ENCODE measurements at places on chromosomes 7 and 10.
A peak's percentile ranks its signal among the peaks of the same experiment; 100 is the strongest.

DNA sequence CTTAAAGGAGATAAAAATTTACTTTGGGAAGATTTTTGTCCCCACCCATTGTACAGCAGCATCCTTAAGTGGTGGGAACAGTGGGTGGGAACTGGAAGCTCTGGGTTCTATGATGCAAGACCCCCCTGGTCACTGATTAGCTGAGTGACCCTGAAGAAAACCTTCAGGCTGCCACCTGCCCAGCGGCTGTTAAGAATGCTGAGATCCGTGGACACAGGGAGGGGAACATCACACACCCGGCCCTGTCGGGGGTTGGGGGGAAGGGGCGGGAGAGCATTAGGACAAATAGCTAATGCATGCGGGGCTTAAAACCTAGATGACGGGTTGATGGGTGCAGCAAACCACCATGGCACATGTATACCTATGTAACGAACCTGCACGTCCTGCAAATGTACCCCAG is 14.5 kb downstream of the CARD11 start:
- DNase-seq, result peak; percentile 6

GRCh38 chr10:76082956-76083355 is 651.5 kb downstream of the LRMDA start:
- peak; percentile 37 for DNase-seq

- DNase-seq, result no peak
These were observed 719 bp upstream of the PGAM2 start for GRCh38 chr7:44066111-44066460.

DNA sequence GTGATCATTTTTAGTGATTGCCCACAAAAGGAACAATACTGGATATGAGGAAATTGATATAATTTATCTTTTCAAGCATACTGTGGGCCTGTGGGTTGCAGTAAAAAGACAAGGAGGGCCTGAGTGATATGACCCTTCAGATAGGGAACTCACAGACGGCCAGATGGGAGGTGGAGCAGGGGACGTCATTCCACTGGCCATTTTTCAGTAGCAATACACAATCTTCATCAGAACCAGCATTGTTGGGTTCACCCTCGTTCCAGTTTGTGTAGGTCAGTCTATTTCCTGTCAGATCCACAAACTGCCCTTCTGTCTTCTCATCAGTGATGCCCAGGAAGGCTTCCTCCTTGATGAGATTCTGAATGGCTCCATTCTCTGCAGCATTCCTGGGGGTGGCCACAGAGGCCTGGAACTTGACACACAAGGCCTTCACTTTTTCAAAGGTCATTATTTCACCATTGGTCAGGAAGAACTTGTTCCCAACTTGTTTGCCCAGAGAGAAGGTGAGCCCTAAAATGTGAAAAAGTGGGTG is 4.5 kb downstream of the MBL2 start:
- DNase-seq, result no peak

GRCh38 chr7:112103246-112103645 is 103.0 kb downstream of the DOCK4 start:
- DNase-seq, result no peak

DNA sequence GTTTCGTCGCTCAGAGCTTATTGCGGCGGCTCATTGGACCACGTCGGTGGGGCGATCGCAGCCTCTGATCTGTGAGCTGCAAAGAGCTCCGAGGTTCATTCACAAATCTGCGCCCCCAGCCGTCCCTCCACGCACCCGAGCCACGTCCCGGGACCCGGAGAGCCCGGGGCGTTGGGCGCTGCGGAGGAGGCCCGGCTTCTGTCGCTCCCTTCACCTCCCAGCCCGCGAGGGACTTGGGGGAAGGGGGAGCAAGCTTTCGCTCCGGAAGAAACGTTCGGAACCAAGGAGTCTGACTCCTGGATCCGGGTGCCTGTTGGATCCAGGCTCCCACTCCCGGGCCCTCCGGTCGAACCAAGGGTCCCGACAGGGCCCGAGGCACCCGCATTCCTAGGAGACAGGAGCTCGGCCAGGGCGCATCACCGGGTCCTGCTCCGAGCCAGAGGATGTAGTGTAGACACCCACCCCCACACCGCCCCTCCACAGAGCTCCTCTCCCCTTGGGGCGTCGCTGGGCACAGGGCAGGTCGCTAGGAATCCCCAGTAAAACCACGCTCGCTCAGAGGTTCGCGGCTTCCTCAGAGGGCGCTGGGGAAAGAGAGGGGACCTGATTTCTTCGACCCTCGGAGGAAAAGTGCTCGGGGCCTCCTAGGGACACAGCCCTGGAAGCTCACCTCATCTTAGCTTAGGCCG is 7.9 kb upstream of the EN2 start:
- no peak for DNase-seq

GRCh38 chr10:133454204-133454893 is 604 bp downstream of the SCART1 start:
- no peak for DNase-seq

DNA sequence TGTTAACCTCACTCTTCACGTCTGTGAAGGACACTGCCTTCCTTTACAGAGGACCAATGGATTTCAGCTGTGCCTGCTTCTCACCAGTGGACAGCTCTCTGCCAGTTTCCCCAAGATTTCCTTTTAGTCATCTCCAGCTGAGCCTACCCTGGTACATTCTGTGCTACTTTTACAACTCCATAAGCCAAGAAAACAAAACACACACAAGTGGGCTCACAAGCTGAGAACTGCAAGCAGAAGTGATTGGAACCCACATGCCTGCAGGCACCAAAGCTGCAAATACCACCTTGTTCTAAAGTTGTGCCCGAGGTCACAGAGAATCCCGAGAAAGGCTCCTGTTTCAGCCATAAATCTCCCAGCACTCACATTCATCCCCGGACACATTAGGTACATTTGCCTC is 636.8 kb downstream of the PHTF2 start:
- DNase-seq, result no peak

DNA sequence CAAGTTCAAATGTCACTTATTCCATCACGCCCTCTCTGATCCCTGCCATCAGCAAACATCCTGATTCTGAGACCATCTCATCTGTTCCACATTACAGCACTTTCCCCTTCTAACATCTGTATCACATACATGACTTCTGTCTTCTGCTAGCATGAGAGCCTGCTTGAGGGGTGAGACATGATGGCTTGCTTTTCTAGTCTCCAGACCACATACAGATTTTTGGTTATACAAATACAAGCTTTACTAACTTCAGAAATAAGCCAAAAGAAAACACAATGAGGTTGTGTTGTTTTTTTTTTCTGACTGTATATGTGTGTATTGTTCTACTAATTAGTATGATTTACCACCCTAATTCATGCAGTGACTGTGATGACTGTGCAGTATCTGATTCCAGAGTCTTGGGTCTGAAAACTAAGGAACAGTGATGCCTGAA is 34.3 kb downstream of the NAPEPLD start:
- no peak for DNase-seq

DNA sequence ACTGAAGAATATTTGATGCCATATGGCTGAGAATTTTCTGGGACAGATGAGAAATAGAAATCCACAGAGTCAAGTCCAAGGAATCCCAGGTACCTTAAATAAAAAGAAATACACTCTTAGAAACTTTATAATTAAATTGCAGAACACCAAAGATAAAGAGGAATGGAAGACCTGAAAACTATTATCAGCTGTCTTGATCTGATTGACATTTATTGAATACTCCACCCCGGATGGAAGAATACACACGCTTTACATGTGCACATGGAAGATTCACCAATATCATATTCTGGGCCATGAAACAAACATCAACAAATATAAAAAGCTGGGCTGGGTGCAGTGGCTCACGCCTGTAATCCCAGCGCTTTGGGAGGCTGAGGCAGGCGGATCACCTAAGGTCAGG is 81.6 kb downstream of the EXOC6 start:
- no peak for DNase-seq

GRCh38 chr7:17408245-17408903 is 109.9 kb downstream of the AHR start:
- DNase-seq, result no peak
